A549 treated with RU486 at 1 μM for 4 hours (cell line): ENCODE measurements at places on chromosomes 12 and 14. TPM values are rescaled to one million over a fixed set of nuclear protein-coding genes. Genes with fewer than 3 reads are reported as not detected.

TGM1 gene
- total RNA-seq, result 0.53 to 1.1 TPM (median 1.0 TPM) in 5 replicates

SDR9C7 gene
- total RNA-seq, result not detected in 5 replicates

PLXNC1 gene
- total RNA-seq, result 0.02 to 0.12 TPM (median 0.08 TPM) in 4 of 5 replicates, not detected in the other

SLC5A8 gene
- not detected in 5 replicates for total RNA-seq

OAS1 gene
- 59.6 to 92.3 TPM (median 83.6 TPM) in 5 replicates for total RNA-seq

DPF3 gene
- total RNA-seq, result 0.13 to 0.61 TPM (median 0.23 TPM) in 5 replicates
